ENCODE measurements at places on chromosomes 5 and 9. TPM values are rescaled to one million over a fixed set of nuclear protein-coding genes. Genes with fewer than 3 reads are reported as not detected.

DNA sequence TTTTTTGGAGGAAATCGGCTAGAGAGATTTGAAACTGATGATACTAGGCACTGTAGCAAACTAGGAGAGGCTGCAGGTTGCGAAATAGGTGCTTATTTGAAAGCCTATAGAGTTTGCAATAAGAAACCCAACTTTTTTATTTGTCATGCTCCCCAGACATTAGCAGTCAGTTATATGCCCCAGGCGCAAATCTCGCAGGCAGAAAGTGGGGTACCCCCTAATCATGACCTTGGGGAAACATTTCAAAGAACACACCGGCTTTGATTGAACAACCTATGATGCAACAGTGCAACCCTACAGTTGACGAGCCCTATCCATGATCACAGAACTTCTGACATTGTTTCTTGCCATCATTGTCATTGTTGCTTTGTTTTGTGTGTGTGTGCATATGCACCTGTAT, 510.5 kb downstream of the RAB3C start:
- DNase-seq, result peak; percentile 30

GRCh38 chr9:76137931-76138330, 247.5 kb downstream of the PCSK5 start:
- DNase-seq, result no peak

DNA sequence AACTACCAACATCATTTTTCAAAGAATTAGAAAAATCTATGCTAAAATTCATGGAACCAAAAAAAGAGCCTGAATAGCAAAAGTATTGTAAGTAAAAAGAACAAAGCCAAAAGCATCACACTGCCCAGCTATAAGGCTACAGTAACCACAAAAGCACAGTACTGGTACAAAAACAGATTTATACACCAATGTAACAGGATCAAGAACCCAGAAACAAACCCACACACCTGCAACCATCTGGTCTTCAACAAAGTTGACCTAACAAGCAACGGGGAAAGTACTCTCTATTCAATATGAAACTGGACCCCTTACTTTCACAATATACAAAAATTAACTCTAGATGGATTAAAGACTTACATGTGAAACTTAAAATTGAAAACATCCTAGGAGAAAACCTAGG, 94.2 kb upstream of the TARS1 start:
- no peak for DNase-seq

DNA sequence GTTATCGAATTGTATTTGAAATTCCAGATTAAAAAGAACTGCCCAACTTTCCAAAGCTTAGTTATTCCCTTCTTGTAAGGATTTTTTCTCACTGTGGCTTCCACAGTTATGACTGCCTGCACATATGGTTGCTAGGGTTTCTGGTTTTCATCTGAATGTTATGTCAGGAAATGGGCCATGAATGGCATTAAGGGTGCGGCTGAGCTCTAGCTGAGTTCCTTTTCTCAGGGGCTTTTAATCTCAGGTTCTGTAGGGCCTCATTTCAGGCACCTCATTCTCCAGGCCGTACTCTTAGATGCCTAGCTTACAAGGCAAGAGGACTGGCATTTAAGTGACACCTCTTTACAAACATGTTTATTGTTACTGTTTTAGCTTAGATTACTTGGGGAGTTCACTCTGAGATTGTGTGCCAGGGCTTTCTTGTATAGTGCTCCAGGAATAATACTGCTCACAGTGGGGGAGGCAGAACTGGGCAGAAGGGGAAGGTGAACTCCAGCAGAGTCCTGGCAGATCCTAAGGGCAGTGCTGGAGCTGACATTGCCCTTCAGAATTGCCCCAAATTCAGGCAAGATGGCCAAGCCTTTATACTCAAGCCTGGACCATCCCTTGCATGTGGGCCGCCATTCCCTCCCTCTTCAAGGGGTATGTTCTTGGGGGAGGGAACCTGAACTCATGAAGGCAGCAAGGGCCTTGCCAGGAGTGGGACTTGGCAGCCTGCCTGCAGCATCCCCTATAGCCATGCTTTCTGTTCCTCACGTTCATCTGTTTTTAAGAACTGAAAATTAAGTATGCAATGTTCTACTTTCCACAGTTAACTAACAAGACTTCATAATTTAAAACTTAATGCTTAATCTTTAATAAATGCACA, 111.5 kb downstream of the KDM4C start:
- peak; percentile 43 for DNase-seq

Gene CSF1R
- total RNA-seq, result 0.88 TPM

Gene BTNL9
- total RNA-seq, result not detected

- no peak for DNase-seq
These were observed 72.3 kb upstream of the ANXA1 start for GRCh38 chr9:73079326-73079725.

DNA sequence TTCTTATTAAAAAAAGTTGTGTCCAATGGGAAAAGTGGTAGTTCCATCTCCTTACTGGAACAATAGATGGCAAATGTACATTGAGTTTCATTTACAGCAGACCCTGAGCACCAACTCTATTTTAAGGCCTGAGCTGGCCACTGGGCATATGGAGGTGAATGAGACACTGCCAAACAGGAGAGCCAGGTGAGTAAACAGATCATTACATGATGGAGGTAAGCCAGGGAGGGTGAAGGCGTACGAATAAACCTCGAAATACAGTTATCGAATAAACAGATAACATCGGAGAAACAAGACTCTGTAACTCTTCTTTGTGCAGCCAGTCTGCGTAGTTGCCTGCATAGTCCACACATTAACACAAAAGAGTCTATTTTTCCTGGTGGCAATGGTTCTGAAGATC, 446.4 kb upstream of the KLF4 start:
- no peak for DNase-seq

Gene PCDHGA12
- total RNA-seq, result 20.6 TPM

DNA sequence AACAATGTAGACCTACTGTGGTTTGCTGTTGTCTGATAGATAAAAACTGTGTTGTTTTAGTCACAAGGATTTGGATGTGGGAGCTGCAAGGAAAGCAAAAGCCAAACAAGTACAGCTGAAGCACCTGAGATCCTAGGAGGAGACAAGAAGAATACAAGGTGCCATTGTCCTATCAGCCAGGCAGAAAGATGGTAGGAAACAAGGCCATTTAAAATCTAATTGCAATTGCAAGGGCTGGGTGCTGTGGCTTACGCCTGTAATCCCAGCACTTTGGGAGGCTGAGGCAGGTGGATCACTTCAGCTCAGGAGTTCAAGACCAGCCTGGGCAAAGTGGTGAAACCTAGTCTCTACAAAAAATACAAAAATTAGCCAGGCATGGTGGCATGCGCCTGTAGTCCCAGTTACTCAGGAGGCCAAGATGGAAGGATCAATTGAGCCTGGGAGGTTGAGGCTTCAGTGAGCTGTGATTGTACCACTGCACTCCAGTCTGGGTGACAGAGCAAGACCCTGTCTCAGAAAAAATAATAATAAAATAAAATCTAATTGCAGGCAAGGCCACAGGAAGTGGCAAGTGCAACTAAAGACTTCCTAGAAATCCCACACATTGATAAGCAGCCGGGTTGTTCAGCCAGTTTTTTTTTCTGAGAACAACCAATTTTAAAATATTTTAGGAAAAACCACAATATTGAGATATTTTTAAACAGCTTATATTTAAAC, 22.6 kb downstream of the DOCK8 start:
- no peak for DNase-seq

- no peak for DNase-seq
These were observed 17.4 kb downstream of the CEP78 start for GRCh38 chr9:78253285-78253684.

Measured in osteoblast (primary cell).